Fibroblast of pulmonary artery (primary cell): ENCODE measurements at places on chromosomes 1 and 21.

DNA sequence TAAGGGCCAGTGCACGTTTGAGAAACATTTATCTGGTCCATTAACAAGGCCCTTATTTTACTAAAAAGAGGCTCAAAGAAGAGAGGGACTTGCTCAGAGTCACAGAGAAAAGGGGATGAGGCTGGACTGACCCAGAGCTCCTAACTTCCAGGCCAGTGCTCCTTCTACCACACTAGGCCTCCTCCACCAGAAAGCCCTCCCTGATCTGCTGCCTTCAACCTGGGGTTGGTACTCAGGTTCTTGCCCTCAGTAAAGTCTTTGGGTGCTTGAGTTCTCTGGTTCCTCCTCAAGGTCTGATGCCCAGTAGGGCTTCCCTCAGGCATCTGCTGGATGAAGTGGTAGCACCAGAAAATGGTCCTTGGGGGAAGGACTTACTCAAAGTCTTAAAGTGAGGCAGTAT lies 26.0 kb downstream of the TTC39A start:
- DNase-seq, result no peak

DNA sequence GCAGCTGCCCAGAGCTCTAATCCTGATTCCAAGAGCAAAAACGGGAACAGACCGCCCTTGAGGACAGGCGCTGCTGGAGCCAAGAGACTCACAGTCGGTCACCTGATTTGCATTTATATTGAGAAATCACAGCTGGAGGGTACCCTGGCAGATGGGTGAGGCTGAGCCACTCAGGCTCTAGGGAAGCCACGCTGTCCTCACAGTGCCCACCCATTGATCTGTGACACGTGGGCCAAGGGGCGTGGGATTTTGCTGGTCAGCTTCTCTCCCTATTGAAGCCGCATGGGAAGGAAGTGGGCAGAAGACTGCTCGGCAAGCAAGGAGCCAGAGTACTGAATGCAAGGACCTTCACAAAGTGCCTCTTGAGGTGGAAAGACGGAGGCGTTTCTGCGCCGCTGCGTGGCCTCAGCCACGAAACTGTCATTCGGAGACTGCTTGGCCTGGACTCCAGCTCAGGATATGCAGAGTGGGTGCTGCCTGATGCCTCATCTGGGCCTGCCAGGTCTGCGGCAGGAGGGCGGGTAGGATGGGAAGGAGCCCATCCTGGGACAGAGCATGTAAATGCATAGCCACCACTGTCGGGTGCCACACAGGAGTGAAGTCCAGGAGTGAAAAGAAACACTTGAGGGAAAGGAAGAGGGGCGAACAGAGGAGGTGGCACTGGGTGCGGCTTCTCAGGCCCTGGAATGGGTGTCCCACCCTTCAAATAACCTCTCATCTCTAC lies 139.8 kb downstream of the PGBD5 start:
- no peak for DNase-seq

GRCh38 chr1:242005866-242006535 lies 7.1 kb upstream of the MAP1LC3C start:
- DNase-seq, result no peak

DNA sequence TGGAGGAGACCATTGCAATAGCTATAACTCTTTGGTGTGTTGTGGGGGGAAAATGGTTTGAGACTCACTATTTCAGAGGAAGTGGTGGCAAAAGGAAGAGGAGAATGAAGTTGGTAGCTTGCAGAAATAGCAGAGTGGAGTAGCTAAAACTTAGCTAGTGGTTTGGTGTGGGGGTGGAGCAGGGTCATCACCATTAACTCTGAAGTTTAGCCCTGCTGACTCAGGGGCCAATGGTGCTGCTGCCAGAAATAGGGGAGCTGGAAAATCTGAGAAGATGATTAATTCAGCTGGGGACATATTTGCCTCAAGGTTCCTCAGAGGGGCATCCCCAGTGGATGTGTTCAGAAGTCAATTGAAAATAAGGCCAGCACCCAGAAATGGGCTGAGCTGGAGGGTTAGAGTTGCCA lies 65.4 kb downstream of the RUNX1 start:
- DNase-seq, result peak; percentile 28

- no peak for DNase-seq
Measured at GRCh38 chr1:248813546-248813945, 12.2 kb downstream of the SH3BP5L start.

DNA sequence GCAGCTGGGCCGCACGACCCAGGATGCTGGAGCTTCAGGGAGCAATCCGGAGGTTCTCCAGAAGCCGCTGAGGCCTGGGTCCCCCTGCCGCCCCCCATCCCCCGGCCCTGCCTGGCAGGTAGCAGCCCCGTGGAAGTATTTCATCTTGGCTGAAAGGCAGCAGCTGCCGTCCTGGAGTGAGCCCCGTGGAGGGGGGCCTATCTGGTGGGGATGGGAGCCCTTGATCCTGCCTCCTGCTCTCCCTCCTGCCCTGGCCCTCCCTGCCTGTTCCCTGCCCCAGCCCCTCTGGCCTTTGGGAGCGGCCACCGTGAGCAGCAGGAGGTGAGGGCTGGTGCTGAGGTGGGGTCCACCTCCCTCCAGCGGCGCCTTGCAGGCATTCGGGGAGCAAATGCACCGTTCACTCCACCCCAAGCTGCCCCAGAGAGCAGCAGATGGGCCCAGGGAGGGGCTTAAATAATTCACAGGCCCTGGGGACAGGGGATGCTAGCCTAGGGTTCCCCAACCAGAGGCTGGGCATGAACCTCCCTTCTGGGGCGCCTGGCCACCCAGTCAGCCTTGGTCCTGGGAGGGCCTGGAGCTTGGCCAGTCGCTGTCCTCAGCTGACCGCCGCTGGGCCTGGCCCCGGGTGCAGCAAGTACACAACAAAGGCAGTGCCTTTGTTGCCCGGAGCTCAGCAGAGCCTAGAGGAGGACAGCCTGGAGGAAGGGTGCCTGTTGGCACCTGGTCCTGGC lies 23.7 kb upstream of the PLCH2 start:
- DNase-seq, result no peak

GRCh38 chr1:15476927-15477326 lies 1.0 kb downstream of the CELA2B start:
- no peak for DNase-seq

DNA sequence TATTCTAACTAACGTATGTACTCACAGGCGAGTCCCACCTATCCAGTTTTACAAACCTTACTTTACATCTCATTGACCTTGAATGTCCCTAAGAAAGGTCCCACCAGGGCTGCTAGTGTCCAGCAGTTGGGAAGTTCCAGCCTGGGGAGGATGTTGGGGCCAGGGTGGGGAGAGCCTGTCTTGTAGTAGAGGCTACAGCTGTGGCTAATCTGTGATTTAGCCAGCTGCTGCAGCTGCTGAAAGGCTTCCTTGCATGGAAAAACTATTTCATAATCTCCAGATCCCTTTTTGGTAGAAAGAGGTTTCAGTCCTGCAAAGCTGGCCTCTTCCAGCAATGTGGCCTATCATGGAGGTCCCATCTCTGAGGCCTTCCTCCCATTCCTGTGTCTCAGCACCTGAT lies 23.1 kb downstream of the TNN start:
- no peak for DNase-seq

GRCh38 chr1:191875994-191876393 lies 282.3 kb upstream of the RGS18 start:
- DNase-seq, result no peak

DNA sequence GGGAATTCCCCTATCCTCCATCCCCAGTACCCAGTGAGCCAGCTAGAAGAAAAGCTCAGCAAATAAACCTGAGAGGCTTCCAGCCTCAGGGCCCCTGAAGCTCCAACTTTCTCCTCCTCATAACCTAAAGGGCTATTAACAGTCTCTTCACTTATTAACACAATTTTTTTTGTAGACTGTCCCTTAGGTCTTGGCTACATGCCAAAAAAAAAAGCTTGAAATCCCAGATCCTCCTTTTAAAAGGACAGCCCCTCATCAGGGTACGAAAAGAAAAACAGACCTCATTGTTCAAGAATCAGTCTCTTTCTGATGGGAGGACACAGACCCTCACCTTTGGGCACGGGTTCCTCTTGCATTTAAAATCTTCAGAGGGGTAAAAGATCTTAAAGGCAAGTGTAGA lies 72.8 kb upstream of the CD1D start:
- no peak for DNase-seq

DNA sequence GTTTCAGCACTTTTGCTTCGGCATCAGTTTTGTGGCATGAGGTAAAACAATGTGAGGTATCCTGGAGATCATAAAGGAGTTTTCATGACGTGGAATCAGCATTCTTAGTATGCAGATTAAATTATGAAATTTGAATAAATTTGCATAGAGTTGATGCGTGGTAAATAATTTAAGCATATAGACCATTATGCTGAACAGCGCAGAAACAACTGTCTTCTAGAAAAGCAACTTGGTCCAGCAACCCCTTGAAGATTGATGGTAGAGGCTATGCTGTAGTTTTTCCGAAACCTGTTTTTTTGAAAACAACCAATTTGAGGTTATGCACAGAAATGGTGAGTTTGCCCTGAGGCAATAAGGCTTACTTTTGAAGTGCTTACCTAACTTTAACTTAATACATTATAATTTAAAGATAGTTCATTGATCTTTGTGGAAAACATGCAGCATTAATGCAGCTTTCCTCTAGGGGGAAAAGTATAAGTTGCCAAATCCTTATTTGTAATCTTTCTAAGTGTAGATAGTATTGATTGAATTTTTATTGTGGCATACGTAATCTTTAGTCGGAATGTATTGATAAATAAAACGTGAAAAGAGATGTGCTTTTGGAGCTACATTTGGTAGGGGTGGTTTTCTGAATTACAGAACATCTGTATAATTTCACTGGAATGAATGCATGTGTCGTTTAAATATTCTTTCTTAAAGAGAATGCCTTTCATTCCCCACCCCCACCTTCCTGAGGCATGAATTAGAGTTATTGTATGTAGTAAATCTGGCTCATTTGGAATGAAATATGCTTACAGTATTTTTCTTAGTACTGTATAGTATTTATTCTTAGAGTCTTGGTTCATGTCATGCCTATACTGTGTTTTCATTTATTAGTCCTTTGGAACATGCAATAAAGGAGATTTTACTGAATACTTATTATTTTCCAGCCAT lies 3.8 kb downstream of the PRDM2 start:
- no peak for DNase-seq

- peak; percentile 87 for DNase-seq
Measured at GRCh38 chr1:204503122-204503912, 8.7 kb upstream of the PIK3C2B start.

DNA sequence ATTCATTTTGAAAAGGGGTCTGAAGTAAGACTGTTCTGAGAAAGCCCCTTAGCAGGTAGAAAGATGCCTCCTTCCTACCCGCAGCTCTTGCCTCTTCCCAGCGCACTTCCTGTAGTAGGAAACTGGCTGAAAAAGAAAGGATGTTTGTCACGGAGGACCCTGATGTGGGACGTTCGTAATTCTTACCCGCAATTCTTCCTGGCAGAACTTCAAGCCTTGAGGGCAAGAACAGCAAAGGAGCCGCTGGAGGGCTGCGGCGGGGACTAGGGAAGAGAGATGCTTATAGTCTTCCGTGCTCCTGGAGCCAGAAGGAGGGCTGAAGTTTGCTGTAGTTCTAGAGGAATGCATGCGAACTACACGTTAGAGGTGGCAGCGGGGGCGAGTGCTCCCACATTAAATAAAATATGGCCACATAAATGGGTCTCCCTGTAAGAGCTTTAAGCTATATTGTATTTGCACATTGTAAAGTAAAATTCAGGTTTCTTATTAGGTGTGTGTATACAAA lies 6.3 kb downstream of the C1orf53 start:
- no peak for DNase-seq

DNA sequence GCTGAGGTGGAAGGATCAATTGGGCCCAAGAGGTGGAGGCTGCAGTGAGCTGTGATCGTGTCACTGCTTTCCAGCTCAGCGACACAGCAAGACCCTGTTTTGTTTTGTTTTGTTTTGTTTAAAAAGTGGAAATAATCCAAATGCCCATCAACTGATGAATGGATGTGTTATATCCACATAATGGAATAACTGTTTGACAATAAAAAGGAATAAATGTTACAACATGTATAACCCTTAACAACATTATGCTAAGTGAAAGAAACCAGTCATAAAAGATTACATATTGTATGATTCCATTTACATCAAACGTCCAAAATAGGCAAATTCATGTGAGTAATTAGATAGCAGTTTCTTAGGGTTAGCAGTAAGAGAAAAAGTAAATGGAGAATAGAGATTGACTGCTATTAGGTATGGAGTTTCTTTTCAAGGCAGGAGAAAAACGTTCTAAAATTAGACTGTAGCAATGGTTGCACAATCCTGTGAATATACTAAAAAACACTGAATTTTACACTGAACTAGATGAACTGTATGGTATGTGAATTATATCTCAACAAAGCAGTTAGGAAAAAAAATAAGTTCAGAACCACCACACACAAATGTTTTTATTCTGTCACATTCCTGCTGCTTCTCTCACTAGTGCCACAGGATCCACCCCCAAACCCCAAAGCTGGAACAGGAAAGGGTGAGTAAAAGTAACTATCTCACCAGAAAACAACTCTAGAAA lies 15.7 kb downstream of the FOXJ3 start:
- peak; percentile 52 for DNase-seq

- DNase-seq, result no peak
Measured at GRCh38 chr1:171676823-171677222, 24.3 kb upstream of the MYOC start.

- DNase-seq, result no peak
Measured at GRCh38 chr1:68217060-68217554, 15.2 kb downstream of the WLS start.

DNA sequence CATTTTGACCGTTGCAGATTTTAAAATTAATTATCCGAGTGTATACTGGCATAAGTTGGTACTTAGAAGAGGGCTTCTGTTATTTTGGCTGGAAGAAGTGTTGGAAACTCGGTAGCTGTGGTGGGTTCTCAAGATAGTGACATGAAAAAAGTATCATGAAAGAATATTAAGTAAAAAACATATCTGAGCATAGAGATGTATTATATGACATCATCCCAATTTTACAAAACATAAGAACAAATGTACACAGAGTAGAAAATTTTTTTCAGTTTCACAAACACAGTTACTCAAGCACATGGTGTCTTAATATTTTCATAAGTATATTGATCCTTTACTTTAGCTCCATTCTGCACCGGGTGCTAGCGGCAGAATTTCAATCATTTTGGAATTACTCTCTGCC lies 684 bp downstream of the IFI16 start:
- no peak for DNase-seq

- no peak for DNase-seq
Measured at GRCh38 chr1:23452011-23452411, 27.5 kb upstream of the TCEA3 start.

DNA sequence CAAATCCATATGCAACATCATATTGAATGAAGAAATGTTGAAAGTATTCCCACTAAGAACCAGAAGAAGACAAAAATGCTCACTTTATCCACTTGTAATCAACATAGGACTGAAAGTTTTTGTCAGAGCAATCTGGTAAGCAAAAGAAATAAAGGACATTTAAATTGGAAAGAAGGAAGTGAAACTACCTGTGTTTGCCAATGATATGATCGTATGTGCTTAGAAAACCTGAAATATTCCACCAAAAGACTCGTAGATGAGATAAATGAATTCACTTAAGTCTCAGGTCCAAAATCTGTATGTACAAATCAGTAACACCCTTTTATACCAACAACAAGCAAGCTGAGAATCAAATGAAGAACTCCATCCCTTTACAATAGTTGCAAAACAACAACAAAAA lies 8.5 kb downstream of the PRAMEF1 start:
- no peak for DNase-seq

GRCh38 chr1:162690672-162691434 lies 58.6 kb downstream of the DDR2 start:
- DNase-seq, result peak; percentile 87
